ENCODE measurements at places on chromosomes 2 and 18.

DNA sequence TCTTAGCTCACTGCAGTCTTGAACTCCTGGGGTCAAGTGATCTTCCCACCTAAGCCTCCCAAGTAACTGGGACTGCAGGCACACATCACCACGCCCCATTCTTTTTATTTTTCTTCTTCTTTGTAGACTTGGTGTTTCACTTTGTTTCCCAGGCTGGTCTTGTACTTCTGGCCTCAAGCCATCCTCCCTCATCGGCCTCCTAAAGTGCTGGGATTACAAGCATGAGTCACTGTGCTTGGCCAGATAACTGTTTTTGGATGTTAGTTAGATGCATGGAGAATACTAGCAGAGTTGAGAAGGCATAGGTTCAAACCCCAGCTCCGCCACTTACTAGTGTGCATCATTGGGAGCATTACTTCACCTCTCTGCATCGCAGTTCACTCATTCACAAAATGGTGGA lies 88.3 kb downstream of the TXNL1 start:
- DNase-seq, result no peak

DNA sequence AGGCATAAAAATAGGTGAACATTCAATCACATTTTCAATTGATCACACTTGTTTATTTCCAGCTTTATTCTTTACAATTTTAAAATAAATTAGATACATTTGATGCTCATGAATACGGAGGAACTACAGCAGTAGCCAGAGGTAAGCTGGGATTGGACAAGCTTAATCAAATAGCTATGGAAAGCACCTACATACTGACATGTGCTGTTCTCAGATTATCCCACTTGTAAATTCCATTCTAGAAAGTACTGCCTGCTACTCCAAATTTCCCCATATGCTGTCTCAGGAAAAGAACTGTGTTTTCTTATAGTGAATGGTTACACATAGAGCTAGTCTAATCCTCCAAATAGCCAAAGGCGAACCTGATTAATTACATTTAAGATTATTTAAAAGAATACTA lies 24.2 kb downstream of the PELI1 start:
- DNase-seq, result no peak

DNA sequence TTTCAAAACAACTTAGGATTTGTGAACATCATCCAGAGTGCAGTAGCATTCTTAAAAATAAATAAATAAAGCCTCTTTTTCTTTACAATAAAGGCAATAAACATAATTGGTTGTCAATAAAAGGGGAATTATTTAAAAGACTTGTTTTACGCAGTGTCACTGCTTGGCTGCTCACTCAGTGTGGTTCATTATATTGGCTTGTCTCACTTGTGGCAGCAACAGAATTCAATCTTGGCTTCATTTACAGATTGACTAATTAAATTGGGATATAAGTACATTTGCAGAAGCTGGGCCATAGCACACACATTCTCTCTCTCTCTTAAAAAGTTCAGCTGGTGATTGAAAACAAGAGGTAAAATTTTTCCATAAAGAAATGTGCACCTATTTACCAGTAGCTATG lies 1027.6 kb downstream of the LRP1B start:
- DNase-seq, result no peak

- peak; percentile 11 for DNase-seq
These were observed 7.5 kb downstream of the LCLAT1 start for GRCh38 chr2:30454571-30454970.

GRCh38 chr2:4579977-4580376 lies 876.6 kb downstream of the DCDC2C start:
- no peak for DNase-seq

DNA sequence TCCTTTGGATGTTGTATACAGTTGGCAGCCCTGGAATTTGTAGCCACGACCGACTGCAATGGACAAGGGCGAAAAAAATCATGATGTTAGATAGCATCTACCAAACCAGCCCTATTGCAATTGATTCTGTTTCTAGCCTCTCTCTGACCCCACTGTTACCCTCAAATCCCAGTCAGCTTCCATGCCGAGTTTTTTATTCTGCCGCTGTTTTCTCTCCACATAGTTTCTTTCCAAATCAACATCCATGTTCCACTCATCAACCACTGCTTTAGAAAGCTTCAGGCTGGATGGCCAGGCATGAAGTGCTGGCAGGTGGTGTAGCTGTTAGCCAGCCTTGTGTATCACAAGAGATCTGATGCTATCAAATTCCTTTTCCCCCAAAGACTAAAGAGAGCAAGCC lies 272.8 kb downstream of the FIGN start:
- DNase-seq, result no peak

GRCh38 chr2:104853534-104854497 lies at the start of gene POU3F3:
Gene POU3F3, plus strand, starts transcription at chr2:104854115. Its CDS starts 1,396 bp downstream, at chr2:104855511.
- DNase-seq, result no peak

DNA sequence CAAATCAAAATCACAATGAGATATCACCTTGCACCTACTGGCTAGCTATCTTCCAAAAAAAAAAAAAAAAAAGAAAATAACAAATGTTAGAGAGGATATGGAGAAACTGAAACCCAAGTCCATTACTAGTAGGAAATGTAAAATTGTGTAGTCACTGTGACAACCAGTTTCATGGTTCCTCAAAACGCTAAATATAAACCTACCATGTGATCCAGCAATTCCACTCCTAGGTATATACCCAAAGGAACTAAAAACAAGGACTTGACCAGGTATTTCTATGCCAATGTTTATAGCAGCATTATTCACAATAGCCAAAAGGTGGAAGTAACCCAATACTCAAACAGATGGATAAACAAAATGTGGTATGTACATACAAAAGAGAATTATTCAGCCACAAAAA lies 11.7 kb upstream of the SCRN3 start:
- no peak for DNase-seq

GRCh38 chr18:50614838-50615237 lies 55.0 kb downstream of the MAPK4 start:
- DNase-seq, result no peak

GRCh38 chr2:177593402-177593801 lies 200.8 kb downstream of the AGPS start:
- DNase-seq, result no peak

GRCh38 chr2:25301453-25302352 lies 40.0 kb downstream of the DNMT3A start:
- DNase-seq, result peak; percentile 87

GRCh38 chr2:101105654-101106053 lies 45.5 kb downstream of the TBC1D8 start:
- DNase-seq, result no peak

- DNase-seq, result peak; percentile 18
These were observed 1077.9 kb upstream of the PIK3C3 start for GRCh38 chr18:40877096-40877495.

DNA sequence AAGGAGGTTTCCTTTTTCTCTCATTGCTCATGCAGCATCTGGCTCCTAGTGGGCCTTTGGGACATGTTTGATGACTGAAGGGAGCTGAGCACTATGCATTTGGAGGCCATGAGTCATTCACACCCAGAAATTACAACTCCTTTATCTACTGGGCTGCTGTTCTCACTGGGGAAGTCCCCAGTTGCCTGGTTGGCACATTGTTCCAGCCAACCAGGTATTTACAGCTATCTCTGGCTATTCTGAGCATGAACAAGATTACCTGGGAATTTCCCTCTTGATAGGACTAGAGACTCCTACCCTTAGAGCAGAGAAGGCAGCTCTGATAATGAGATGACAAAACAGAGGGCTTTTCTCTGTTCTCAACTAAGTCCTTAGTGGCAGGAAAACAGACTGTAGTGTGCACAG lies 206.5 kb downstream of the SETBP1 start:
- DNase-seq, result peak; percentile 59

- no peak for DNase-seq
These were observed 70.0 kb downstream of the HS1BP3 start for GRCh38 chr2:20580690-20581437.

DNA sequence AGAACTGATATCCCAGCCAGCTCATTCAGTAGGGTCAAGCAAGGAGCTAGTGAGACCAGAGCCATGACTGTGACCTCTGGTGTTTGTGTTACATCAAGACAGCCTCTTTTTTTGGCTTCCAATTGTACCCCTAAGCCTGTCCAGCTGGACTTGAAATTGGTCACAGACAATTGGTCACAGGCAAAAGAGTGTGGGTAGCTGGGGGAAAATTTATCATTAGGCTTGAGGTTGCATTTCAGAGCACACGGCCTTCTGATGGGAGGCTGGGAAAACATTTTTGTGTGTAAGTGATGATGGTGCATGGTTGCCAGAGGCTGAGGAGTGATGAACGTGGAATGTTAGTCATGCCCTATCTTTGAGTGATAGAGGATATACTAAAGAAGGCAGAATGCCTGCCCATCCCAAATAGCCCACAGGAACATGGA lies 285.1 kb upstream of the SLC14A2 start:
- no peak for DNase-seq

GRCh38 chr18:34998661-34999060 lies 42.6 kb upstream of the MAPRE2 start:
- DNase-seq, result no peak

DNA sequence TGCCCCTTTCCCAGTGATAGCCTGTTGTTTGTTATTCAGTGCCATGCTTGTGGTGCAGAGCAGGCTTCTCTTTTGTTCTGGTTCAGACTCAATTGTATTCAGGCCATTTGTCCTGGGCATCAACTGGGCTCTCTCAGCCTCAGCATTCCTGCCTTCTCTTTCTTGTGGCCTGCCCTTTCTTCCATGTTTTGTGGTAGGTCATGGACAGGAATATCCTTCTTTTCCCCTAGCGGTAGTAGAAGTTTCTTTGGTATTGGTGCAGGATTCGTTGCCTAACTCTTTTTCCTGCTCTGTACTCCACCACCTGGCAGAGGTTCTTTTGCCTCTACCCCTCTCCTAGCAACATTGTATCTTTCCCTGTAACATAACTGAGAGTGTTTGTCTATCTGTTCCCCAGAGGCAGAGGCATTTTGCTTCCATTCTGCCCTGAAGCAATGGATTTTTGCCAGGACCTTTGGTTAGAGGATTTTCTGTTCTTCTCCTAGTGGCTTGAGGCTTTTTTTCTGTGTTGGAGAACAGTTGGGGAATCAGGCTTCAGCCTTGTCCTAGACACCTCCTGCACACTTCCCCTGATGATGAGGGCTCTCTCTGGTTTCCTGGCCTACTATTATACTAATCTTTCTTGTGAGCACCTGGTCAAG lies 68.5 kb downstream of the NCOA1 start:
- peak; percentile 41 for DNase-seq

GRCh38 chr2:30503695-30504052 lies 56.6 kb downstream of the LCLAT1 start:
- no peak for DNase-seq

- no peak for DNase-seq
These were observed 26.2 kb upstream of the CYP27A1 start for GRCh38 chr2:218755567-218756404.

- DNase-seq, result no peak
These were observed 241.0 kb upstream of the SLC14A2 start for GRCh38 chr18:45374236-45374635.

DNA sequence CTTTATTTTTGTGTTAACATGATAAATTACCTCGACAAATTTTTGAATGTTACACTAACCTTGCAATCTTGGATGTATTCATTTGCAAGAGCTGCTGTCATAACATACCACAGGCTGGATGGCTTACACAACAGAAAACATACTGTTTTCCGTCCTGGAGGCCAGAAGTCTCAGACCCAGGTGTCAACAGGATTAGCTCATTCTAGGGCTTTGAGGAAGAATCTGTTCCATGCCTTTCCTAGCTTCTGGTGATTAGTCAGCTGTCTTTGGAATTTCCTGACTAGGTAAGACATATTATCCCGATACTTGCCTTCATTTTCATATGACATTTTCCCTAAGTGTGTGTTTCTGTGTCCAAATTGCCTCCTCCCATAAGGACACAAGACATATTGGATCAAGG lies 188.6 kb upstream of the CDH19 start:
- DNase-seq, result no peak
